NCI-H526 treated with DMSO at 0.1 percent for 48 hours (cell line): ENCODE measurements at places on chromosomes 1 and 21.

- DNase-seq = no peak
Measured at GRCh38 chr1:56092684-56093570, 486.4 kb downstream of the PLPP3 start.

DNA sequence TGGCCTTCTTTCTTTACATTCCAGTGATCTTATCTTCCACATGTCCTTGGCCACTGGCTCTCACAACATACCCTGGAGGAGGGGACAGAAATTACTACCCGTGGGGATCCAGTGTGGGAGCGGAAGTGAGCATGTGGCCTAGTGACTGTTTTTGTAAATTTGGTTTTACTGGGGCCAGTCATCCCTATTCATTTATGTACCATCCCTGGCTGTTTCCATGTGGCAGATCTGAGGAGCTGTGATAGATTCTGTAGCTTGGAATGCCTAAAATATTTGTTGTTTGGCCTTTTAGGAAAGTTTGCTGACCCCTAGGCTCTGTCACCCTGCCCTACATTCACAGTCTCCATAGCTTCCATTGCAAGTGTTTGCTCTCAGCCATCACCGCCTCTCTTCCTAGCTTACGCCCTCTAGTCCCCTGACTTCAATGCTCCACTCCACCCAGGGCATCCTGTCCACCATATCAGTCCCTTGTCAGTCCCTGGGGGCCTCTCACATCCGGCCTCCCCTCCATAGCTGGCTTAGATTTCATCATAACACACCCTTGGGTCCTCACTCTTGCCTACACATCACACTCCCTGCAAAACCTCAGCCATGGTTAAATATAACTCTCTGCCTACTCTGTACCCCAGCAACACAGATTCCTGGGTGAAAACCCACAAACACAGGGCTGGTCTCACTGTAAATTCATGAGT, 25.8 kb downstream of the DHCR24 start:
- no peak for DNase-seq

DNA sequence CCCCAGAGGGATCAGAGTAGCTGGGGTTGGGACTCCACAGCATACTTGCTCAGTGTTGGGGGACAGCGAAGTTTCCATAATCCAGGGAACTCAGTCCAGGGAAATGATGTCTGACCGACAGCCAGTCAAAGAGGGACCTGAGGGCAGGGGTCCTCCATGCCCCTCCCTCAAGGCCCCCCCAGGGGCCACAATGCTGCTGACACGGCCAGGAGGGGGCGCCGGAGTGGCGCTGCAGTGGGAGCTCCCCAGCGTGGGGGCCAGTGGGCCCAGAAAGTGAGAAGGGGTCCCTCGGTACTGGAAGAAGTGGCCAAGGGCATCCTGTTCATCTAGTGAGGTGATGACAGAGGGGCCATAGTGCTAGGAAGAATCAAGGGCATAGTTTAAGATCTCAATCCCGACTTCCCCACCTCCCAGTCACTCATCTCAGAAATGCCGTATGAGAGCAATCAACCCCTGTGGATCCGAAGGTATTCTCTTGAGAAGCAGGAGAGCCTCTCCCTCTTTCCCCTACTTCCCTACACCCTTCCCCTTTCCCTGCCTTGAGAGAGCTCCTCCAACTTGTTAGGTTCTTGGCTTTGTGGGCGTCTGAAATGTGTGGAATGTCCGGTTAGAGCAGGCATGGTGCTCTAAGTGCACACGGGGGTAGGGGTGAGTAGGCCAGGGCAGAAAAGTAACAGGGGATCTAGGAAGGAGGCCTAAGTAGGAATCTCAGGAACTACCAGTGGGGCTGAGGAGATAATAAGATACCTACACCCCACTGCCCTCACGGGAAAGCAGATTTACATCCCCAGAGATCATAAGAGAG, 4.1 kb downstream of the NUDT17 start:
- no peak for DNase-seq

GRCh38 chr1:115665319-115666096, 23.7 kb downstream of the VANGL1 start:
- no peak for DNase-seq

DNA sequence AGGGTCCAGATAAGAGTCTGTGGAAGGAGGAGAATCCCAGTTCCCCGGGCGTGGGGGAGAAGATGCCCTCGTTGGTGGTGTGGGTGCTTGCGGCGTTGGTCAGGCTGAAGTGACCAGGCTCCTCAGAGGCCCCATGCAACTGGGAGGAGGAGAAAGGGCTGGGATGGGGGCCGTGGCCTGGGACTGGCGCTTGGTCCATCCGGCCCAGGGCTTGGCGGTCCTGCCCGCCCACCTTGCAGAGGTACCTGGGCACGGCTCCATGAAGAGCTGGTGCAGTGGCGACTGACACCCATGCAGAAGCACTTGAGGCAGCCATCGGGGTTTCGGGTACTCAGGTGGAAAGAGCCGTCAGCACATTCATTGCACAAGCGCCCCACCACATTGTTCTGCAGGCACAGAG, 60.8 kb downstream of the HSPG2 start:
- DNase-seq = no peak

DNA sequence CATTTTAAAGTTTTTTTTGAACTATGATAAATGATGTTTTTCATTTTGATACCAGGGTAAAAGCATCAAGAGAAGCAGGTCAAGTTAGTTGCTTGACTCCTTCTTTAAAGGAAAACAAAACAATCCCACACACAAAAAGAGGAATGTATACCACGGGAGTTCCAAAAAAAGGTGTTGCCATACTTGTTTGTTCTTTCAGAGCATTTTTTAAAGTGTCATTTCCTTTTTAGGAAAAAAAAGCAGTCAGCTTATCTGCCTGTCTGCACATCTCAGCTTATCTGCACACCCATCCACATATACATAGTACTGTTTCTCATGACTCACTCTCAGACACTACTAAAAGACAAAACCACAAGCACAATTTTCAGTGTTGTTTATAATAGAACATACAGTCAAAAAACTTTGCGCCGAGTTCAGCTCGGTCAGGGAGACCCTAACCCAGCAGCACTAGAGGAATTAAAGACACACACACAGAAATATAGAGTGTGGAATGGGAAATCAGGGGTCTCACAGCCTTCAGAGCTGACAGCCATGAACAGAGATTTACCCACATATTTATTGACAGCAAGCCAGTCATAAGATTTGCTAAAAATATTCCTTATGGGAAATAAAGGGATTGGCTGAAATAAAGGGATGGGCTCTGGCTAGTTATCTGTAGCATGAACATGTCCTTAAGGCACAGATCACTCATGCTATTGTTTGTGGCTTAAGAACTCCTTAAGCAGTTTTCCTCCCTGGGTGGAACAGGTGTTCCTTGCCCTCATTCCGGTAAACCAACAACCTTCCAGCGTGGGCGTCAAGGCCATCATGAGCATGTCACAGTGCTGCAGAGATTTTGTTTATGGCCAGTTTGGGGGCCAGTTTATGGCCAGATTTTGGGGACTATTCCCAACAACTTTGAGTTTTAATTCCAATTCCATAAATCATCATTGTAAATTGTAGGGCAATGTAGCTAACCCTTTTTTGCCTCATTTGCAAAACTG, 11.4 kb upstream of the MNDA start:
- DNase-seq = no peak

DNA sequence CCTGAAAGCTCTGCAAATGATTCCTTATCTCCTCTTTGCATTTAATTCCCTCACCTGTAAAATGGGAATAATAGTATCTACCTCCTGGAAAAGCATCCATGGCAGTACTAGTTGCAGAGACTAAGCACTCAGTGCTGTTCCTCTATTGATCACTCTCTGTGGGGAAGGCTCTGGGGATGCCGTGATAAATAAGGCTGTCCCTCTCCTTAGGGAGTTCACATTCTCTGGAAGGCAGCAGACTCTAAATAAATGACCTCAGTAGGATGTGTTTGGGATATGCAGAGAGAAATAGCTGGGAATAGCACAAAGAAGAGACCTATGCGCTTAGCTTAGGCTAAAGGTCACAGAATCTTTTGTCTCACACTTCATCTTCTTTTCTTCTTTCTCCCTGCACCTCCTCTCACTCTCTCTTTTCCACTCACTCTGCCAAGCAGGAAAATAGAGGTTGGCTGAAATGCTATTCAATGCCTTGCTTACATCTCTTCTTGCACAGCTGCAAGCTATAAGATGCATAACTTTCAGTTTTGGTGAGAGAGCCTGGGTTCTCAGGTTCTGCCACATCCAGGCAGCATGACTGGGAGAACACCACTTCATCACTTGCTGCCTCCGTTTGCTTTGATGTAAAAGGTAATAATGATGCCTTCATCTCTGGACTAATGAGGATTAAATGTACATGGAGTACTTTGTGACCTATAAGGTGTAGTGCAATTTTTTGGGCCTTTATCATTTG, 101.5 kb downstream of the LMX1A start:
- no peak for DNase-seq

- peak; percentile 50 for DNase-seq
Measured at GRCh38 chr21:31580866-31581276, 78.6 kb upstream of the SOD1 start.

- peak; percentile 43 for DNase-seq
Measured at GRCh38 chr1:103459346-103459745, 66.2 kb upstream of the RNPC3 start.

GRCh38 chr1:10059342-10059718, 26.6 kb downstream of the UBE4B start:
- no peak for DNase-seq

DNA sequence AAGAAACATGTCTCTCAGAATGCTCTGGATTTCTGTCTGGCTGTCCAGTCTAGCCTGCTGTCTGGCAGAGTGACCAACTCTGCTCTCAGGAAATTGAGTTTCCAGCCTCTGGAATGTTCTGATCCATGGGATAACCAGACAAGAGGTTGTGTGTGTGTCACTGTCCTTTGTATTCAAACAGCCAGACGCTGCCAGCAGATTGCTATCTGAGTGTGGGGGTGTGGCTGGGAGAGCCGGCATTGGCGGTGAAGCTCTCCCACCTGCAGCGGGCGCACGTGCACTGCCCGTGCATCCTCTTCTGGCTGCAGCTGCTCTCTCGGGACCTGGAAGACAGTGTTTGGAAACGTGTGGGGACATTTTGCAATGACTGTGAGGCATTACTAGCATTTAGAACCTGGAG, 26.1 kb downstream of the PKP1 start:
- DNase-seq = peak; percentile 72

DNA sequence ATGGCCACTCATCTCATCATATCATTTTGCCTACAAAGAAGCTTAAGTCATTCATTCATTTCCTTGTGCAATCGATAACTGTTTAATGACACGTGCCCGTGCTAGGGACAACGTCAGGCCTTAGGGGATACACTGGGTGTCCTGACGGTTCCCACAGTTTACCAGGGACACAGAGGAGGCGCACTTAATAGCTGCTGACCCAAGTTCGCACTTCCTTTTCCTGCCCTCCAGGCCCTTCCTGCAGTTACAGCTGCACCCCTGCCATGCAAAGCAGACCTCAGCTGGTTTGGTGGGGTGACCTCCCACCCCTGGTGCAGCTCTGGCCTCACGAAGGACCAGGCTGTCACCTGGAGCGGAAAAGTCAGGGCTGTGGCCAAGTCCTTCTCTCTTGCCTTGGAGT, 4.2 kb downstream of the SPATA21 start:
- no peak for DNase-seq

DNA sequence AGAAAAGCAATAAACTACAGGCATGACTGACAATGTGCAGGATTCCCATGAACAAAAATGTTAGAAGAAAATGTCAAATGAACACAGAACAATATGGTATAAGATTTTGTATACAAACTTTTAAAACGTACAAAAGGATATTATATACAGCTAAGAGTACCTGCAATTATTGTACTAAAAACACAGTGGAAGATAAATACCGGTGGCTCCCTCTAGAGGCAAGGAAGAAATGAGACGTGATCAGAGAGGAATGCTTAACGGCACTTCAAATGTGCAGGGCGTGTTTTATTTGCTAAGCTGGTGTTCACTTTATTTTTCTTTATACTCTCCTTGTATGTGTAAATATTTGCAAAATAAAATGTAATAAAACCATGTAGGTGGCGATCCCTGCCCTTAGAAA, 191.8 kb upstream of the SAMSN1 start:
- peak; percentile 42 for DNase-seq

- DNase-seq = no peak
Measured at GRCh38 chr1:116871779-116872146, 38.0 kb upstream of the PTGFRN start.

- DNase-seq = no peak
Measured at GRCh38 chr1:207910591-207911354, at the start of gene CD34. TSS of gene CD34 (minus strand) at chr1:207911125. CDS start at chr1:207911080, 45 bp downstream.
